AG04450 (cell line): ENCODE measurements at places on chromosomes 2 and 18.

GRCh38 chr2:164371916-164372315, 249.4 kb downstream of the GRB14 start:
- DNase-seq: no peak

DNA sequence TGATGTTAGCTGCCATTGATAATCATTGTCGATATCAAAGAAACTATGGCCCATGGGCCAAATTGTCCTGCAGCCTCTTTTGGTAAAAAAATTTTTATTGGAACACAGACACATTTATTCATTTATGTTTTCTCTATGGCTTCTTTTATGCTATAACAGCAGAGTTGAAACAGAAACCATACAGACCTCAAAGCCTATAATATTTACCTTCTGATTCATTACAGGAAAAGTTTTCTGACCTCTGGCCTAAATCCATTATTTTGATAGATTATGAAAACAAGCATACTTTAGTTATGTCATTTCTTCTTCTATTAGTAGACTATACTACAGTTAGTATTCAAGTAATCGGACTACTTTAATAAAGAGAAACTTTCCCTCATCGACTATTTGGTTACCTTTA, 349.7 kb upstream of the GALNT5 start:
- no peak for DNase-seq

- DNase-seq: no peak
These were observed 76.4 kb upstream of the PARD3B start for GRCh38 chr2:204468746-204469429.

GRCh38 chr2:217193431-217194340, 333.8 kb upstream of the TNP1 start:
- DNase-seq: no peak

- DNase-seq: peak; percentile 36
These were observed at the start of gene D2HGDH for GRCh38 chr2:241734467-241735208. TSS of gene D2HGDH (plus strand) at chr2:241734630. CDS start at chr2:241735225, 595 bp downstream.
